ENCODE measurements at places on chromosomes 16 and 17.

DNA sequence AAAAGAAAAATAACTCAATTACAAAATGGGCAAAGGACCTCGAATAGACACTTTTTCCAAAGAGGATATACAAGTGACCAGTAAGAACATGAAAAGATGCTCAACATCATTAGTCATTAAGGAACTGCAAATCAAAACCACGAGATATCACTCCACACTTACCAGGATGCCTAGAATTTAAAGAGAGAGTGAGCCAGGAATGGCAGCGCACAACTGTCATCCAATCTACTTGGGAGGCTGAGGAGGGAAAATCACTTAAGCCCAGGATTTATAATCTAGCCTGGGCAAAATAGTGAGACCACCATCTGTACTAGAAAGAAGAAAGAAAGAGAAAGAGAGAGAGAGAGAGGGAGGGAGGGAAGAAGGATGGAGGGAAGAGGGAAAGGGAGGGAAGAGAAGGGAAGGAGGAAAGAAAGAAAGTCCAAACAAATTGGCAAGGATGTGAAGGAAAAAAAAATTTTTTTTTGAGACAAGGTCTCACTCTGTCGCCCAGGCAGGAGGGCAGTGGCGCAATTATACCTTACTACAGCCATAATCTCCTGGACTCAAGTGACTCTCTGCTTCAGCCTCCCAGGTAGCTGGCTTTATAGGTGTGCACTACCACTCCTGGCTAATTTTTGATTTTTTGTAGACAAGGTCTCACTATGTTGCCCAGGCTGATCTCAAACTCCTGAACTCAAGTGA lies 22.6 kb downstream of the TBX2 start:
- DNase-seq, result no peak

DNA sequence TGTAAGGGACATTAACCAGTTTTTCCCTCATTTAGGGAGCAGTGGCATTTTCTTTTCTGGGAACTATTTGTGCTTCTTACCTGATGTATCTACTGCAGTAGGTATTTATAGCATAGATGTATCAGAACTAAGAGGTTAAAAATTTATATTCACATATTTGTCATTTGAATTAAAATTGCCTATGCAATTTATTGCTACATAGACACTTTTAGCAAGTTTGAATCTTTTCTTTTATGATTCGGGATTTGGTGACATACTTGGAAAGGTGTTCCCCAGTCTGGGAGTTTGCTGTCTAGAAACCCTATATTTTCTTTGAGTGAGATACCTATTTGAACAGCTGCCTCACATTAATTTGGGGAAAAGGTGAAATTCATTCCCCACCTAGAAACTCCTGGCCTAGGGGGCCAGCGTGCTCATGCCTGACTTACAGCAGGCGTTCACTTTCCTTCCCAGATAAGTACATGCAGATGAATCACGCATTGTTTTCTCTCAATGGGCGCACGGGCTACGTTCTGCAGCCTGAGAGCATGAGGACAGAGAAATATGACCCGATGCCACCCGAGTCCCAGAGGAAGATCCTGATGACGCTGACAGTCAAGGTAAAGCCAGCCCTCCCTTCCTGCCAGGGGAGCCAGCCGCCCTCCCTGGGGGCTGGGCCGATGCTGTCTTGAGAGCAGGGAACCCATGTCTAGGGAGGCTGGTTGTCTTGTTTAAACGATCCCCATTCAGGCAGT lies 73.8 kb downstream of the SDR42E1 start:
- no peak for DNase-seq

DNA sequence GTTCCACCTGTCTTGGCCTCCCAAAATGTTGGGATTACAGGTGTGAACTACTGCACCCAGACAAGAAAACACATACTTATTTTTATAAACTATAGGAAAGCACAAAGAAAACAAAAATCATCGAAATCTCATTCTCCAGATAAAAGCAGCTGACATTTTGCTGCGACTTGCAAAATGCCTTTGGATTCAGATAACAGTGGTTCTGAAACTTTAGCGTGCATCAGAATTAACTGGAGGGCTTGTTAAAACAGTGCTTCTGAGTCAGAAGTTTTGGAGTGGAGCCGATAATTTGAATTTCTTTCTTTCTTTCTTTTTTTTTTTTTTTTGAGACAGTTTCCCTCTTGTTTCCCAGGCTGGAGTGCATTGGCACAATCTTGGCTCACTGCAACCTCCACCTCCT lies 17.7 kb upstream of the GJD3 start:
- DNase-seq, result no peak

DNA sequence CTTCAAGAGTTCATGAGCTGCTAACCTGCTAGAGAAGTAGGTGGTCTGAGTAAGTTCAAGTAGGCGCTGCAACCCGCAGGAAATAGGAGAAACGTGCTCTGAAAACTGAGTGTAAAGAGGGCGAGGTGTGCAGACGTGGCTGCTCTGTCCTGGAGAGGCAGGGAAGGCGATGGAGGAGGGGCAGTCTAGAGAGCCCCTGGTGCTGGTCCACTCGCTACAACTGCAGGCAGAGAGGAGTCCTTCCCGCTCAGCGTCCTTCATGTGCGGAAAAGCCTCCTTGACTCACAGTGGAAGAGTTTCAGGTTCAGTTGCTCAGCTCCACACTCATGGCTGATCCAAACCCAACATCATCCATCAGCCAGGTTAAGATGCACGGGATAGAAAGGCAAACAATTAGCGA lies 12.1 kb downstream of the ABCA3 start:
- DNase-seq, result no peak

DNA sequence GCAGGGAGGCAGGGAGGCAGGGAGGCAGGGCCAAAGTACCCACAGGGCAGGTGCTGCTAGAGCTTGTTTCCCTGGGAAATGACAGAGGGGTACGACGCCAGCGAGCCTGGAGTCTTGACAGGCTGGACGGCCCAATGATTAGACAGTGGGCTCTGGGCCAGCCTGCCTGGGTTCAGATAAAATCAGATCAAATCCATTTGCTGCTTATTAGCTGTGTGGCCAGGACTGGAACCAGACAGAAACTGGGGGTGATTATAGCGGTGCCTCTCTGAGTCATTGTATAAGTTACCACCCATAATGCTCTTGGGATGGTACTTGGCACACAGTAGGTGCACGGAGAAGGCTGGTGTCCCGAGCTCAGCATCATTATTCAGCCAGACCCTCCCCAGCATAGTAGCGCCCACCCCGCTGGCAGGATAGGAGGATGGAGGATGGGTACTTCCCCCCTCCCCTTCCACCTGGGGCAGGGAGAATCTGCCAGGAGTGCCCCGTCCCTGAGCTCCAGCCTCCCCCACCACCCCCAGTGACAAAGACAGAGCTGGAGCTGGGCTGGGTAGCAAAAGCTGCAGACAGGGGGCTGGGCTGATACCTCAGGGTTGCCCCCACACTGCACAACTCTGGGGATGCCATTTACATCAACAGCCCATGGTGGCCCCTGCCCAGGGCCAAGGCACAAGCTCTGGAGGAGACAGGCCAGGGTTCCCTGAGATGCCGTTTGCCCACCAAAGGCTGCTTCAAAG lies 77.6 kb upstream of the TNRC6C start:
- no peak for DNase-seq

DNA sequence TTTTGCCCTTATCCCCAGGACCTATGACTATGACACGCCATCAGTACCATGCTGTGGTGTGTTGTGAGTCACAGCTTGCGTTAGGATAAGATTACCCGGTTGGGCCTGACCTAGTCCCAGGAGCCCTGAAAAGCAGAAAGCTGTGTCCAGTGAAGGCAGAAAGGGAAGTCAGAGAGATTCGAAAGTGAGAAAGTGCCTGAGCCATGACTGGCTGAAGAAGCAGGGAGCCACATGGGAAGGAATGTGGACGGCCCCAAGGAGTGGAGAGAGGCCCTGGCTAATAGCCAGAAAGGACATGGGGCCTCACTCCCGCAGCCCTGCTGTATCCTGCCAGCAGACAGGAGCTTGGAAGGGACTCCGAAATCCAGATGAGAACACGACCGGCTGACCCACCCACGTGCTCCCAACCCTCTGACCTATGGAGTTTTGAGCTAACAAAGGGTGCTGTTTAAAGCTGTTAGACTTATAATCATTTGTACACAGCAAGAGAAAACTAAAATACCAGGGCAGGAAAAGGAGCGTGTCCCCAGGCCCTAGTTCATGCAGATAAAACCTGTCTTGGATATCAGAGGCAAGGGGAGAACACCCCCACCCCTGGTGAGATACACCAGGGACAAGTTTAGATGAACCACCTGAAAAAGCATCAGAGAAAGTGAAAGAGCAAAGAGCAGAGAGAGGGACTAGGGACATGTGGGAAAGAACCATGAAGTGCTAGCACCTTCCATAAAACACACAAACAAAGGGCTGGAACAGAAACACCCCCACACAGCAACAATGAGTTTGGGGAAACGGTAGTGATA lies 115.3 kb downstream of the SLC39A11 start:
- no peak for DNase-seq

GRCh38 chr17:58247511-58248363 lies 9.4 kb downstream of the LPO start:
- DNase-seq, result no peak

Data from activated CD4-positive, alpha-beta T cell treated with anti-CD3 and anti-CD28 coated beads, Interleukin-10, Interleukin-2, amounts not matched to agents 100 ng/mL and 50 ng/mL, durations not matched to agents 16 hours and 8 hours (primary cell).